ENCODE measurements at places on chromosomes 4 and X. TPM values are rescaled to one million over a fixed set of nuclear protein-coding genes. Genes with fewer than 3 reads are reported as not detected.
A peak's percentile ranks its signal among the peaks of the same experiment; 100 is the strongest.

The DNAAF6 gene
- not detected for total RNA-seq

The PDE6B gene
- total RNA-seq, result 18.7 TPM

The SMR3B gene
- not detected for total RNA-seq

The HHIP gene
- total RNA-seq, result not detected

The SLC49A3 gene
- total RNA-seq, result not detected

The CPE gene
- not detected for total RNA-seq

The TMA16 gene
- 28.8 TPM for total RNA-seq

- DNase-seq, result no peak
These were observed 48.1 kb downstream of the RHOXF2B start for GRCh38 chrX:120029354-120029753.

DNA sequence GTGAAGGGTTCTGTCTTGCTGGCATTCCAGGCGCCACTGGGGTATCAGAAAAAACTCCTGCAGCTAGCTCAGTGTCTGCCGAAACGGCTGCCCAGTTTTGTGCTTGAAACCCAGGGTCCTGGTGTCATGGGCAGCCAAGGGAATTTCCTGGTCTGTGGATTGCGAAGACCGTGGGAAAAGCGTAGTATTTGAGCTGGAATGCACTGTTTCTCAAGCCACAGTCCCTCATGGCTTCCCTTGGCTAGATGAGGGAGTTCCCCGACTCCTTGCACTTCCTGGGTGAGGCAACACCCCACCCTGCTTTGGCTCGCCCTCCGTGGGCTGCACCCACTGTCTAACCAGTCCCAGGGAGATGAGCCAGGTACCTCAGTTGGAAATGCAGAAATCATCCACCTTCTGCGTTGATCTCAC is 40.1 kb downstream of the NOP14 start:
- DNase-seq, result no peak

DNA sequence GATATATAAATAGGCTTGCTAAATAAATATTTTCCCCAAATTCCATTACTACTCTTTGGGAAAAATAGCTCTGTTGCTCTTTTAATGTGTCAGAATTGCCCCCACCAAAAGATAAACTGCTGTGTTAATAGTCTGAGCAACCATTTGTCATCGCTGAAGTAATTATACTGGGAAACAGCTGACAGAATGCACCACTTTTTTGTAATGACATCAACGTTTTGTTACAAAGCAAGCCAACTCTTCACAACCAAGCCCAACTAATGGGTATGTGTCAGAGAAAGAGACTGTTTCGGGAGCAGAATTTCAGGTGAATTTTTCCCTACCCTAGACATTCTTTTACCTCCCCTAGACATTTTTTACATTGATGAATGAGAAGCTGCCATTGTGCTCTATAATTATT is 405.0 kb upstream of the MAGEB18 start:
- DNase-seq, result no peak

GRCh38 chr4:89665662-89666061 is 171.3 kb downstream of the SNCA start:
- no peak for DNase-seq

DNA sequence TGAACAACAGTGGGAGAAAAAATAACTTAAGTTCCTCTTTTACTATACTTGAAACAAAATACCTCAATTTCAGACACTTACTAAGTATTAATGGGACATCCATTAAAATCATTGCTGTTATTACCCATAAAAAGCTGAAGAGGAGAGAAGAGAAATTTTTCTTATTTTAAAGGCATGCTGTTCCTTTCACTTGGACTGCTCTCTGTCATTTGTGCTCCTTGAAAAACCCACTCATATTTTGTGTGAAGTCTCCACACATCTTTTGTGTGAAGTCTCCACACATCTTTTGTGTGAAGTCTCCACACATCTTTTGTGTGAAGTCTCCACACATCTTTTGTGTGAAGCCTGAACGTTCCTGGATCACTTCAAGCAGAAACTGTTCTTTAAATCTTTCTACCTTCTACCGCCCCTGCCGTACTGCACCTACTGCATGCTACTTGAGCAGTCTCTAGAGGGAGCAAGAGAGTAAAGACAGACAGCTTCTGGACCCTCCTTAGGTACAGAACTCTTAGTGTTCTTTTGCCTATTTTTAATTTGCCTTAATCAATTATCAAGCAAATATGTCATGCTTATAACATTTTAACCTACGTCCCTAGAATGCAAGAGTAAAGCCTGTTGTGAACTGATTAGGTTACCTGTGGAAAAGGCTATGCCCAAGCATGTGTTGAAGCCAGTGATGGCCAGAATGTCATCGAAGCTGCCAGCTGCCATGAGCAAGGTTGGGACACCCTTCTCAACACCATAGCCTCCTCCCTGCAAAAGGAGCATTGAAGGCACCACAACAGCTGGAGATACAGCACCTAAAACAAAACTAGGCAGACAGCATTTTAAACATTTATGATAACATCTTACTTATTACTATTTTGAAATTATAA is 27.1 kb upstream of the SLC9B1 start:
- DNase-seq, result peak; percentile 52

DNA sequence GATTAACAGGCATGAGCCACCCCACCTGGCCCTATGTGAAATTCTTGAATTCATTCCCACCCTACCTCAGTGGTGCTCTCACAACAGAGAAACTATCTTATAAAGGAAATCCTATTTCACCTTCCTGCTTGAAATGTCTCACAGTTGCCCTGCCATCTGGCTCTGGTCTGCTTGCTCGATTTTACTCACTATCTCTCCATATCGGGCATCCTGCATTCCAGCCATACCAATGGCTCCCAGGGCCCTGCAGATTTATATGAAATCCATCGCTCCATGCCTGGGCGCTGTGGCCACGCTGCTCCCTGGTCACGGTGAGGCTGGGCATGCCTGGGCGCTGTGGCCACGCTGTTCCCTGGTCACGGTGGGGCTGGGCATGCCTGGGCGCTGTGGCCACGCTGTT is 15.8 kb downstream of the SORBS2 start:
- DNase-seq, result no peak

GRCh38 chrX:65668377-65669310 is 1.2 kb downstream of the MSN start:
- DNase-seq, result peak; percentile 68

GRCh38 chr4:141469392-141469791 is 167.0 kb upstream of the IL15 start:
- DNase-seq, result no peak

GRCh38 chr4:119493886-119494285 is 134.7 kb downstream of the PDE5A start:
- DNase-seq, result no peak

GRCh38 chr4:157217708-157218107 is 2.8 kb upstream of the GRIA2 start:
- DNase-seq, result no peak

GRCh38 chr4:78689700-78690323 is 86.3 kb upstream of the BMP2K start:
- no peak for DNase-seq
